Activated T-cell treated with anti-CD3 and anti-CD28 coated beads, Interleukin-2, amount 50 U/mL, for 72 hours (primary cell): ENCODE measurements at places on chromosomes 3 and 15. TPM values are rescaled to one million over a fixed set of nuclear protein-coding genes. Genes with fewer than 3 reads are reported as not detected.
A peak's percentile ranks its signal among the peaks of the same experiment; 100 is the strongest.

C2CD4A gene
- total RNA-seq: 1.8 TPM

DNA sequence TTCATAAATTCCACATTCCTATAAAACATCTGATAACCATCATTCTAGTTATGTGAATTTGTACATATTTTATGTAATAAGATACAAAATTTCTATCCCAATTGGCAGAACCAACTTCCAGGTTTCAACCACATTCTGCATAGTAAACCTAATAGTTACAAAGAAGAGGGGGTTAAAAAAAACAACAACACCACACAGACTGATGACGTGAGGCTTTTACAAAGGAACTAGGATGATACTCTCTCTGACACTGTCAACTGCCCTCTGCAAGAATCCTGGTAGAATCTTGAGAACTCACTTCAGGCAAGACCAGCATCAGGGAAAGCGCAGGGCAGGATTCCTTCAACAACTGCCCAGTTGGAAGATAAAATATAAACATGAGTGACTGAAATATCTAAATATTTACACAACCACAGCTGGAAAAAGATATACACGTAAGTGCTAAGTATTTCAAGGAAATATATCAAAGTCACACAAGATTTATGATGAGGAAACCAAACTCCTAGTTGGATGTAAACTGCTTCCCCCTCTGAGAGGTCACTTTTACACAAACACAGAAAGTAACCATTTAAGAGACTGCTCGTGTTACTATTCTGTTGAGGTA lies 816.4 kb downstream of the ROBO1 start:
- H3K27ac ChIP-seq: no peak overlapping the region
- H3K4me3 ChIP-seq: no peak overlapping the region
- H3K27me3 ChIP-seq: no peaks in the 10 kb centered on the region
- H3K4me1 ChIP-seq: no peaks in the 10 kb centered on the region
- no peak for DNase-seq

DNA sequence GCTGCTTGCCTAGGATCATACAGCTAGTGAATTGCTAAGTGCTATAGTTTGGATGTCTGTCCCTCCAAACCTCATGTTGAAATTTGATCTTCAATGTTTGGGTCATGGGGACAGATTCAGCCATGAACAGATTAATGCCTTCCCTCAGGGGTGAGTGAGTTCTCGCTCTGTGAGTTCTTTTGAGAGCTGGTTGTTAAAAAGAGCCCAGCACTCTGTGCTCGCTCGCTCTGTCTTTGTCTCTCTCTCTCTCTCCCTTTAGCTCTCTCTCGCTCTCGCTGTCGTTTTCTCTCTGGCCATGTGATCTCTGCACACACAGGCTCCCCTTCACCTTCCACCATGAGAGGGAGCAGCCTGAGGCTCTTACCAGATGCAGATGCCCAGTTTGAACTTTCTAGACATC lies 14.9 kb downstream of the TRH start:
- DNase-seq: no peak
- no peaks in the 10 kb centered on the region for H3K36me3 ChIP-seq
- H3K4me1 ChIP-seq: no peaks in the 10 kb centered on the region
- no peak overlapping the region for H3K27ac ChIP-seq
- H3K4me3 ChIP-seq: no peak overlapping the region
- peaks cover 22% of the 10 kb centered on the region for H3K27me3 ChIP-seq

DNA sequence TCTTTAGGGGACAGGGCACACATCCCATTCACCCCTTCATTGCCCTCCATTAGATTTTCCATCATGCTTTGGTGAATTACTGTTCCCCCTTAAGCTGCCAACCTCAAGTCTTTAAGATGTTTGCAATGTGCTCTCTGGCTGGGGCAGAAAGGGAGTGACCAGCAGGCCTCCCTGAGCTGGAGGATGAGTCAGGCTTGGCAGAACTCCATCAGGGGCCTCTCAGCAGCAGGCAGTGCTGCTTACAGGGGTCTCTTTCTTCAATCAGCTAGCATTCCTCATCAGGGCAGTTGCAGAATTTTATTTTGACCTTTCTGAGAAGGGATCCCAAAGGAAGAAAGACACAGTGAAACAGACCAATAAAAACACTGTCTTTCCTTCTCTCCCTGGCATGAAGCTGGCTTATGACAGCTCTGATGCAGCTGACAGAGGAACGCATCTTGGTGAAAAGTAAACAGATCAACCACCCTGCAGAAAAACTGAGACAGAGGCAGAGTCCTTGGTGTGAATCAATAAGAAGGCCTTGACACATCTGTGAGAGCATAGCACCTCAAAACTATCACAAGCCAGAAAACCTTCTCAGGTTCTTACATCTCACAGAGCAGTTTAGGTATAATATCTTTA lies 88.7 kb upstream of the MRPL3 start:
- no peaks in the 10 kb centered on the region for H3K4me1 ChIP-seq
- H3K4me3 ChIP-seq: no peak overlapping the region
- DNase-seq: no peak
- H3K27me3 ChIP-seq: peaks cover 17% of the 10 kb centered on the region
- no peak overlapping the region for H3K27ac ChIP-seq

ANKRD34C gene
- not detected for total RNA-seq

- no peak overlapping the region for H3K4me3 ChIP-seq
- H3K27ac ChIP-seq: no peak overlapping the region
- H3K27me3 ChIP-seq: peaks cover 9% of the 10 kb centered on the region
- no peaks in the 10 kb centered on the region for H3K36me3 ChIP-seq
Observed at GRCh38 chr3:8516047-8516661, 14.5 kb downstream of the LMCD1 start.

DNA sequence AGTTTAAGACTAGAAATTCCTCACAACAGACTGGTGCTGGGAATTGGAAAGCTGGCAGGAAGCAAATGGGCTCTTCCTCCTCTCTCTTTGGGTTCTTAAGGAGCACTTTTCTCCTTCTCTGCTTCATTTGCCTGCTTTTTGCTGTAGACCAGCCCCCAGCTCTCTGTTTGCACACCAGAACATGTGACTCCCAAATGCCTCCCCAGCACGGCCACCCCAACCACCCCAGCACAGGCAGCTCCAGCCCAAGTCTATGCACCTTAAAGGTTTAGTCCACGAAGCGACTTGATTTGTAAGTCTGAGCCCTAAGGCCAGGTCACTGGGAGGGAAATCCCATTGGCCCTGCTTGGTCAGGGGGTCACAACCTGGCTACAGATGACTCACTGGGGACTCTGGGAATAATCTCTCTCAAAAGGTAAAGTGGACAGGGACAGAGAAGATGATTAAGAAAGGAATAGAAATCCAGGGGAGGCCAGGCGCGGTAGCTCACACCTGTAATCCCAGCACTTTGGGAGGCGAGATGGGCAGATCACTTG lies 377.8 kb upstream of the PROK2 start:
- no peaks in the 10 kb centered on the region for H3K4me1 ChIP-seq
- no peak overlapping the region for H3K4me3 ChIP-seq
- H3K27me3 ChIP-seq: peaks cover 5% of the 10 kb centered on the region
- no peak overlapping the region for H3K27ac ChIP-seq

DNA sequence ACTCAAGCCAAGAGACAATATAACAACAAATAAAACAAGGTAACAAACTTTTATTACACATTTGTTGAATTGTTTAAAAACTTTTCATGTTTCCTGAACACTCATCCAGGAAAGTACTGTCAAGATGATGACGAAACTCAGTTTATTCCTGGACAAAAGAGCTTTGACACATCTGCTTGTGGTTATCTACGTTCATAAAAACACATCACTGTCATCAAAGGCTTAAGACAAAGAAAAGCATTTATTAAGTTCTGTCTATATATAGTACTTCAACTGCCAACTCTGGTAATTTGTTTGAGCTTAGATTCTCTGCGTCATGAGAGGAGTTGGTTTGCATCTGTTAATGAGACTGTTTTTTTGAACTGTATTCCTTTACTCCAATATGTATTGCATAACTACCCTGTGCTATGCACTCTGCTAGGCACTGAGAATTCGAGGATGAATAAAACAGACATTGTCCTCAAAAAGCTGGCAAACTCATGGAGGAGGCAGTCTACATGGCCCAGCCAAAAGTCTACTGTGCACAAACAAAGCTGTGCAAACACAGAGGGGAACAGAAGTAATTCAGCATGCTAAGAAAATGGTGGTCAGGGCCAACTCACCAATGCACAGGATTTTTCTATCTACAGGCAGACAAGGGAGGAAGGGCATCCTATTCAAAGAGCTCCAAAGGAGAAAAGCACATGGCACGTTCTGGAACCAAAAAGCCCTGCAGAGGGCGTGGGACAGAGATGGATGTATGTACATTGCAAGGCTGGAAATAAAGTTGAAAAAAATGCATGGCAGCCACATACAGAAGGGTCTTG lies 21.5 kb downstream of the PLD1 start:
- H3K4me3 ChIP-seq: no peak overlapping the region
- H3K27me3 ChIP-seq: peaks cover 6% of the 10 kb centered on the region
- H3K27ac ChIP-seq: no peak overlapping the region
- H3K4me1 ChIP-seq: no peaks in the 10 kb centered on the region
- no peaks in the 10 kb centered on the region for H3K36me3 ChIP-seq

DNA sequence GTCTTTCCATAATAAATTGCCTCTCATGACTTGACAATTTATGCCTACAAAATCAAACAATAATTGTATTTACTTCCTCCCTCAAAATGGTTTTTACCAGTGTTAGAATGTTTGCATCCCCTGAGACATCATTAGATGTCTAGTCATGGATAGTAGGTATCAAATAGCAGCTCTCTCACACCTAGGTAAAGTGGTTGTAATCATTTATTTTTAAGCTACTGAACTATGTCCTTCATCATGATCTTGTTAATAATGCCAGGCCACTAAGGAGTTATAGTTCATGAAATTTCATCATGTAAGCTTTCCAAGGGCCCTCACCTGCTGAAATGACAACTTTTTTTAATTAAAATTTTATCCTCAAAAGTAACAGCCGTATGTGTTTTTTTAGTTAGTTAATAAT lies 134.1 kb downstream of the ARPP21 start:
- no peaks in the 10 kb centered on the region for H3K27me3 ChIP-seq
- H3K36me3 ChIP-seq: no peaks in the 10 kb centered on the region
- H3K4me3 ChIP-seq: no peak overlapping the region
- H3K27ac ChIP-seq: no peak overlapping the region
- no peak for DNase-seq

- no peak overlapping the region for H3K4me3 ChIP-seq
- peaks cover 10% of the 10 kb centered on the region for H3K4me1 ChIP-seq
- no peak overlapping the region for H3K27ac ChIP-seq
- peaks cover 50% of the 10 kb centered on the region for H3K27me3 ChIP-seq
- H3K36me3 ChIP-seq: no peaks in the 10 kb centered on the region
Observed at GRCh38 chr3:12227833-12228232, 61.0 kb upstream of the PPARG start.

DNA sequence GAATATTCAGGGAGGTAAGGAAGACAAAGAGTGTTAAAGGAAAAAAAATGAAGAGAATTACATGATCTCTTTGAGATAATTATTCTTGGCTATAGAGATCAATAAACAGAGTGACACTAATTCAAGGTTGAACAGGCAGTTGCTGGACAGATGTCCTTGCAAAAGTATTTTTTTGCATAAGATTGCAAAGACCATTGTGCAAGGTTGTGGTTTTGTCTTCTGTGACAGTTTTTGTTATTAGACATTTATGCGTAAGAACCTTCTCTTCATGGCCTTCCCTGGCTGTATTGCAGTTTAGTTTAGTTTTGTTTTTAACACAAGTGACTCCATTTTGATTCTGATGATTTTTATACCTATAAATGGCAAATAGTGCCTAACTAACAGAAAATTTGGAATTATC lies 682.8 kb upstream of the ARPP21 start:
- no peak overlapping the region for H3K27ac ChIP-seq
- H3K4me3 ChIP-seq: no peak overlapping the region
- DNase-seq: no peak
- no peaks in the 10 kb centered on the region for H3K27me3 ChIP-seq

DNA sequence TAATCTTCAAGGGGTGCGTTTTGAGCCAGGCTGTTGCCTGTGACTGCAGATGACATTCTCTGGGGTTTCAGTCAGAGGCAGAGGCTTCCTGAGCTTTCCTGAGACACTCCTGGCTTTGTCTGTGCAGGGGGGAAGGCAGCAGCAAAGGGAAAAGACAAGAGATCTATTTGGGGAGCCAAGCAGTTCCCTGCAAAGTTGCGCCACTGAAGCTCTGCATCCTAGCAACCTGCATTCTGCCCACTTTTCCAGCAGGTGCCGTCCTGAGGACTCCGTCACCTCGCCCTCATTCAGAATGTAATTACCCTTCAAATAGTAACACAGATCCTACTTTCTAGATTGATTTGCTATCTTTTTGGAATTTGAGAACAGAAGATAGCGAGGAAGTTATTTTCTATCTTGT lies 1.9 kb upstream of the TMEM158 start:
- no peak for DNase-seq
- peaks cover 84% of the 10 kb centered on the region for H3K27me3 ChIP-seq
- H3K4me1 ChIP-seq: peaks cover 15% of the 10 kb centered on the region
- no peaks in the 10 kb centered on the region for H3K36me3 ChIP-seq
- H3K27ac ChIP-seq: no peak overlapping the region

DNA sequence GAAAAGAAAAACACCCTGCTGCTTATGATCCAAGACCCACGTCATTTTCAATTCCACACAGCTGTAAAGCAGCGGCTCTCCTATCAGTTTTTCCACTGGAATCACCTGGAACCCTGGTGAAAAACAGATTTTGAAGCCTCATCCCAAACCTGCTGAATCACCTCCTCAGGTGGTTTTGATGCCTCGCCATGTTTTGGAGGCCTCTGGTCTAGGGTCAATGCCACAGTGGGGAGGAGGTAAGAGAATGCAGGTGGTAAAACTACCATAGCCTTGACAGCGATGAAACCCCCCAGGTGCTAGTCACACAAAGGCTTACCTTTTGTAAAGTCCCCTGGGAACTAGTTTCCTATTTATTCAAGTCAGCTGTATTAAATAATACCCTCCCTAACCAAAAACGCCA lies 24.8 kb downstream of the MYO1E start:
- no peak overlapping the region for H3K4me3 ChIP-seq
- DNase-seq: no peak
- no peaks in the 10 kb centered on the region for H3K36me3 ChIP-seq
- H3K27ac ChIP-seq: no peak overlapping the region
- H3K27me3 ChIP-seq: peaks cover 32% of the 10 kb centered on the region

GPR15 gene
- 24.0 TPM for total RNA-seq

MASP1 gene
- total RNA-seq: not detected

SEMA3F gene
- not detected for total RNA-seq

DNA sequence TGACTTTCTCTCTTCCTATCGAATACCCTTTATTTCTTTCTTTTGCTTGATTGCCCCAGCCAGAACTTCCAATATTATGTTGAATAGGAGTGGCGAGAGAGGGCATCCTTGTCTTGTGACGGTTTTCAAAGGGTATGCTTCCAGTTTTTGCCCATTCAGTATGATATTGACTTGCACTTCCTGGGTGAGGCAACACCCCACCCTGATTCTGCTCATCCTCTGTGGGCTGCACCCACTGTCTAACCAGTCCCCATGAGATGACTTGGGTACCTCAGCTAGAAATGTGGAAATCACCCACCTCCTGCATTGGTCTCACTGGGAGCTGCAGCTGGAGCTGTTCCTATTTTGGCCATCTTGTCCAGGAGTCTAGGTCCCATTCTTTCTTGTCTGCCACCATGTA lies 44.8 kb upstream of the KCNH8 start:
- H3K4me1 ChIP-seq: no peaks in the 10 kb centered on the region
- no peak for DNase-seq
- no peaks in the 10 kb centered on the region for H3K36me3 ChIP-seq
- peak overlapping the region; percentile 15 for H3K4me3 ChIP-seq

IL5RA gene
- 1.5 TPM for total RNA-seq

GRCh38 chr3:124034016-124034843 lies 42.3 kb upstream of the ROPN1 start:
- no peak overlapping the region for H3K27ac ChIP-seq
- peak overlapping the region; percentile 74 for H3K4me3 ChIP-seq
- no peaks in the 10 kb centered on the region for H3K36me3 ChIP-seq
- peak; percentile 31 for DNase-seq
- H3K27me3 ChIP-seq: peaks cover 27% of the 10 kb centered on the region
- peaks cover 8% of the 10 kb centered on the region for H3K4me1 ChIP-seq

GRCh38 chr3:111737706-111738086 lies 121.4 kb upstream of the PHLDB2 start:
- H3K4me1 ChIP-seq: peaks cover 29% of the 10 kb centered on the region
- no peaks in the 10 kb centered on the region for H3K27me3 ChIP-seq
- DNase-seq: no peak
